ENCODE measurements at places on chromosomes 11 and 22.
A peak's percentile ranks its signal among the peaks of the same experiment; 100 is the strongest.

DNA sequence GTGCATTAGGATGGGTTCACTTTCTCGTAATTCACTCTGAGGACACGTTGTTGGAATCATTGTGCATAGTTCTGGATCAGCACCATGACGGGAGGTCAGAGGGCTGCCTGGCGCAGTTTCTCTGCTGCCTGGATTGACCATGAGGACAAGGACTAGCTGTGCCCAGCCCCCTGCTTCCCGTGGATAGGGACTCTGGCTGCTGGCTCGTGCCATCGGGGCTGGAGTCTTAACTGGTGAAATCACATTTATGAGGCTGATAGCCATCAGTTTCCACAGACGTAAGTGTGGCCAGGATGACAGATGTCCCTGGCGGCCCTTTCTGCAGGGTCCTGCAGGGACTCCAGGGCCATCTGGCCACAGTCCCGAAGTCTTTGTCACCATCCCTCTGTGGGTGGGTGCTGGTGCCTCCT is 24.1 kb upstream of the GRAMD4 start:
- DNase-seq: no peak

DNA sequence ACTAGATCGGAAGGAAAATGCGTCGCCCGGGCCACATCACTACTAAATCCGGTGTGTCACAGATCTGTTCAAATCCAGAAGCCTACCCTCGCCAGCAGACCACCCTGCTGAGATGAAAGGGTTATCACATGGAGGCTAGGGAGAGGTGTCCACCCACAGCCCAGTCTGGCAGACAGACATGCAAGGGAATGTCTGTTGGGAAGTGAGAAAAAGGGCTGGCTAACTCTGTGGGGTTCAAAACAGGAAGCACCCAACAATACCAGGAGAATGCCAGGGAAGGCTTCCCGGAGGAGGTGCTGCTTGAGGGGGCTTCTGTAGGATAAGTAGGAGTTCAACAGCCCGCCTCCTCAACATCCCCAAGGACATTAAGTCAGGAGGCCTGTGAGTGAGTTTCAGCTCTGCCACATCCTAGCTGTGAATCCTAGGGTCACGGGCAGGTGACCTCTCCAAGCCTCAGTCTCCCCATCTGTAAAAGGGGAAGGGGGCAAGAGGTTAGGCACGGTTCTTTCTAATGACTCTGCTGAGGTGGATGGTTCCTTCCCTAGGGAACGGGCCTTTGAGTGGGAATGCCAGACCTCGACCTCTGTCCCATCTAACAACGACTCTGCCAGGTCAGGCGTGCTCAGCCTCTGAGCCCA is 1.1 kb downstream of the TPST2 start:
- DNase-seq: peak; percentile 36

DNA sequence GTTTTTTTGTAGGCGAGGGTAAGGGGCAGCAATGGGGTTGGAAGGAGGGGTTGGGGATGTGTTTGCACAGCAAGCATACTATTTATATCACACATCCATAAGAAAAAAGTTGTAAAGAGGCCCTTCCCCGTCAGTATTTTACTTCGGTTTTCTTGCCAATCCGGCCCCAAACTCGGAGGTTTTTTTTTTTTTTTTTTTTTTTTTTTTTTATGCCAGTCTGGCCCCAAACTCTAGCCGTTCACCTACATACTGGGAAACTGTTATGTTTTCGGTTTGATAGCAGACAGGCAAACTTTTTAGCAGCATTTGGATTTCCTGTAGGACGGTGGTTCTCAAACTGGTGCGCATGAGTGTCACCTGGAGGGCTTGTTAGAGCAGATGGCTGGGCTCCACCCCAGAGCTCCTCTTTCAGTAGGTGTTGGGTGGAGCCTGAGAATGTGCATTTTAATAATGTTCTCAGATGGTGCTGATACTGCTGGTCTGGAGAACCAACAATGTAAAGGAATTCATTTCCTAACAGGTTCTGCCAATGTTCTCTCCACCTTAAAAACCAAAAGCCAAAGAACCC is 76.5 kb upstream of the ZBED5 start:
- DNase-seq: no peak

DNA sequence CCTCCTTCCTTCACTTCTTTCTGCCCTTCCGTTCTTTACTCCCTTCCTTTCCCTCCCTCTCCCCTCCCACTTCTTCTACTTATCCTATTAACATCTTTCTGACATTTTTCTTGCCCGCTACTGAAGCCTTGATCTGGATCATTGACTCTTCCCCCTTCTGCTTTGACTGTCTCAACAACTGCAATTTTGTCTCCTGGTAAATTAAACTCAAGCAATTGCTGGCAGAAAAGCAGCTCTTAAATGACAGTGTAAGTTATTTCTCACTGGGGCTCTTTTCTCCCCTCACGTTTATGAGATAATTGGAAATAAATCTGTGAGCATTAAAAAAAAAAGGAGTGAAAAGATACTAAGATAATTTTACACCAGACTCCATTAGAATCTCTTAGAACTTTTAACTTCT is 120.0 kb downstream of the SLC17A6 start:
- DNase-seq: no peak

DNA sequence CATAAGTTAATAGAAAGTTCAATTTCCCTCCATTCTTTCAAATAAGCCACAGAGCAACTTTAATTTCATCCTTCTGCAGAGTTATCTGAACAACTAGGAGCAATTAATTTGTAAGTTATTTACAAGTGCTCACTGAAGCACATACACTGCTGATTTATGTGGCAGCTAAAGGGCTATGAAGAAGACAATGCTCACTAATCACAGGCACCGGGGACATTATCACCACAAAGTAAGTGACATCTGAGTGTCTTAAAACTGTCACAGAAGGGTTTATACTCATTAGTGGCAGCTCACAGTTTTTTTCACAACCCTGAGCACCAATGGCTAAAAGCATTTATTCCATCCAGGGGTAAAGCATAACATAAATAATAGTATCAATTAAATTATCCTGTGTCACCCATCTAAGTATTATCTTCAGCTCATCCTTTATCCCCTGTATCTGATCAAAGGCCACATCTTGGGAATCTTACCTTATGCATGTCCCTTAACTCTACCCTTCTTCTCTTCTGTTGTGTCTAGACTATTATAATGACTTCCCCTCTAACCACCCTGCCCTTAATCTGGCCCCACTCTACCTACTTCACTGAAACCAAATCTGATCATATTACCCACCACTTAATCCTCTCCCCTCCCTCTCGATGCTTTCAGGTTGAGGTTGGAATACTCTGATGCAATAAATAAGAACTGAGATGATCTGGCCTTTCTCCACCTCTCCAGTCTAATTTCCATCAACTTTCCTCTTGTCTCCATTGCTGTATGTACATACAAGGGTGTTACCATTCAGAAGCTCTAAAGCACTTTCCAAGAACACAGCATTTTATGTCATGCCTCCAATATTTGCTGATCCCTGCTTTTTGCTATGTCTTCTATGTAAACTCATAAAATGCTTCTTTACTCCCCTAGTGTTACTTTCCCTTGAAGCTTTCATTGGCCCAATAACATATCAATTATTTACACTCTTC is 252.7 kb downstream of the CASP12 start:
- DNase-seq: no peak

- no peak for DNase-seq
Observed at GRCh38 chr22:19703869-19704268, 10.4 kb upstream of the SEPTIN5 start.

GRCh38 chr11:83827940-83828554 is 541.9 kb upstream of the CCDC90B start:
- peak; percentile 48 for DNase-seq

Data from inflammatory macrophage treated with lipopolysaccharide for 4 hours (primary cell).